ENCODE measurements at places on chromosomes 3 and 15. TPM values are rescaled to one million over a fixed set of nuclear protein-coding genes. Genes with fewer than 3 reads are reported as not detected.

GRCh38 chr3:52399593-52399992 lies 45.3 kb downstream of the SEMA3G start:
- H3K27ac ChIP-seq = no peak overlapping the region
- H3K36me3 ChIP-seq = peaks cover 38% of the 10 kb centered on the region
- H3K4me1 ChIP-seq = no peaks in the 10 kb centered on the region
- DNase-seq = no peak
- H3K4me3 ChIP-seq = no peak overlapping the region
- no peaks in the 10 kb centered on the region for H3K27me3 ChIP-seq

DNA sequence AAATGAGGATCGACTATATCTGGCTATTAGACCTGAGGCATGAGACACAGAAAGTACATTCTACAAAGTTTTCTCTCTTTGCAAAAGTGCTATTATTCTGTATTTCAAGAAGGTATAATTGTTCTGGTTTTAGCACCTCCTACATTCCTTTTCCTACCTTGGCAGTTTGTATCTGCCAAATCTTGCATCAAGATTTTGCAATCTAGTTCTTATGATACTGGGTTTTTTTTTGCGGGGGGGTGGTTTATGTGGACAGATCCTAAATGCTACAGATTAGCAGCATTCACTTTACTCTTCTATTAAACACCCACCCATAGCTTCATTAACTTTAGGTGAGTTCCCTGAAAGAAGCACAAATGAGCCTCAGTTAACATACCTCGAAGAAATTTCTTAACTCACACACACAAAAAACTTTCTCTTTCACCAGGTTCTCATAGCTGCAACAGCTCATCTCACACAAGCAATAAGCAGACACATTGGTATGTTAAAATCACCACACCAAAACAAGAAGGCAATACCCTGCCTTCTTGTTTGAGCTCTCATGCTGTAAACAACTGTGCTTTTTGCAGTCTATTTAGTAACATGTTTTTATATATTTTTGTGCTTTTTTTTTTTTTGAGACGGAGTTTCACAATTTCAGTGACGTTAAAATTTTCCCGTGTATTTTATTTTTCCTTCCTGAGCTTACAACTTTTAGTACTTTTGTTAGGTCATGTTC lies 73.0 kb upstream of the VGLL4 start:
- no peak overlapping the region for H3K4me3 ChIP-seq
- DNase-seq = no peak
- H3K36me3 ChIP-seq = no peaks in the 10 kb centered on the region

DNA sequence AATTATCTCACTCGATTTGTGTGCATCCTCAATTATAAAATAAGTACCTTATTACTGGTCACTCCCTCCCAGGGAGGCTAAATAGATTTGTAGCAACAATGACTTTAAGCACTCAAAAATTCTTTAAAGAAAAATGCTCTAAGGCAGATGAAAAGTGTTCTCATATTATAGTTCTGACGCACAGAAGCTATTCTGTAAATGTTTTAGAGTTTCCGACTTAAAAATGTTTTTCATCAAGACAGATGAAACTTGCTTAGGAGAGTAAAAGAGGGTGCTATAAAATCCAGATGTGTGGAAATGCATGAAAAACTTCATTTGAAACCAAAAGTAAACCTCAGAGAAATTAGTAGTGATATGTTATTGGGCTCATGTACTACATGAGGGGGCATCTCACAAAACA lies 398.4 kb upstream of the KCNMB2 start:
- H3K4me3 ChIP-seq = no peak overlapping the region
- no peaks in the 10 kb centered on the region for H3K36me3 ChIP-seq
- no peak overlapping the region for H3K27ac ChIP-seq

- peaks cover 8% of the 10 kb centered on the region for H3K27me3 ChIP-seq
- no peak overlapping the region for H3K27ac ChIP-seq
- H3K36me3 ChIP-seq = no peaks in the 10 kb centered on the region
- DNase-seq = no peak
Observed at GRCh38 chr15:47794252-47794914, 77.1 kb downstream of the SEMA6D start.

GRCh38 chr3:12910356-12911099 lies 69.2 kb upstream of the RPL32 start:
- no peaks in the 10 kb centered on the region for H3K4me1 ChIP-seq
- H3K27me3 ChIP-seq = no peaks in the 10 kb centered on the region
- no peak overlapping the region for H3K4me3 ChIP-seq
- H3K36me3 ChIP-seq = peaks cover 59% of the 10 kb centered on the region
- no peak overlapping the region for H3K27ac ChIP-seq

DNA sequence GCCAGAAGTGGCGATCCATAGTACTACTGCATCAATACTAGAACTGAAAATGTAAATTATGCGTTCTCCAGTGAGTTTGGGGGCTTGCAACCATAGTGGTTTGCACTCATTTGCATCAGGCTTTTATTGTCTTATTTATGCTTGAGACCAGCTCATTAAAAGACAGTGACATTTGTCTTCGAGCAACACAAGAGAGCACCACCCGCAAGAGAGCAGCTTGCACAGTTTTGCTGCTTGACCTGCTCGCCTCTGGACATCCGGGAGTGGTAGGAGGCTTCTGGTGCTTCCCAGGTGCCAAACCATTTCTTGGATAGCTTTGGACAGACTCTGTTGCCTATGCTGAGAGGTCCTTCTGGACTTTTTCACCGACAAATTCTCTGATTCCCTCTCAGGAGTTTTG lies 294.6 kb downstream of the MEX3B start:
- no peaks in the 10 kb centered on the region for H3K36me3 ChIP-seq
- H3K27ac ChIP-seq = no peak overlapping the region
- H3K27me3 ChIP-seq = no peaks in the 10 kb centered on the region
- no peak for DNase-seq
- H3K4me3 ChIP-seq = no peak overlapping the region

DNA sequence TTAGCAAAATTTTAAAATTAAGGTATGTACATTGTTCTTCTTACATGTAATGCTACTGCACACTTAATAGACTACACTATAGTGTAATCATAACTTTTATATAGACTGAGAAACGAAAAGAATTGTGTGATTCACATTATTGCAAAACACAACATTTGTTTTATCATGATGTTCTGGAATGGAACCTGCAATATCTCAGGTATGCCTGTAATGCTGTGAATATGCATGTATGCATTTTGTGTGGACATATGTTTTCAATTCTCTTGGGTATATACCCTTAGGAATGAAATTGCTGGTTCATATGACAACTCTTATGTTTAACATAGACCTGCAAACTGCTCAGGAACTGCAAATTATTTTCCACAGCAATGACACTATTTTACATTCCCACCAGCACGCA lies 38.6 kb upstream of the TJP1 start:
- H3K36me3 ChIP-seq = no peaks in the 10 kb centered on the region
- H3K4me1 ChIP-seq = peaks cover 10% of the 10 kb centered on the region
- no peak overlapping the region for H3K27ac ChIP-seq
- DNase-seq = peak; percentile 37
- H3K4me3 ChIP-seq = no peak overlapping the region

DNA sequence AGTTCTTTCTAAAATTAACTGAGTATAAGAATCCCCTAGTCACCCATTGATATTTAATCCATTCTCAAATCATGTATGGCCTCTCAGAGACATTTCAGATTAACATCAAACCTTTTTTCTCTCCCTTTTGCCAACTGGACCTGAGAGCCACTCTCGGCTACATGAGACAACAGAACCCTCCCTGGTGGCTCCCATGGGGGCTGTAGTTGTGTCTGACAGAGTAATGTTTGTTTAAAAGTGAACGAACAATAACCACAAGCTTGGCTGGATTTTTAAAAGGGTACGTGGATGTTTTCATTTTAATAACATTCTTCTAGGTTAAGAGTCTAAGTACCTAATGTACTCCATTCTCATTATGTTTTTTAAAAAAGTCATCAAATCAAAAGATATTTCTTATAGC lies 37.1 kb downstream of the P3H2 start:
- peaks cover 7% of the 10 kb centered on the region for H3K4me1 ChIP-seq
- H3K4me3 ChIP-seq = no peak overlapping the region
- H3K36me3 ChIP-seq = no peaks in the 10 kb centered on the region

DNA sequence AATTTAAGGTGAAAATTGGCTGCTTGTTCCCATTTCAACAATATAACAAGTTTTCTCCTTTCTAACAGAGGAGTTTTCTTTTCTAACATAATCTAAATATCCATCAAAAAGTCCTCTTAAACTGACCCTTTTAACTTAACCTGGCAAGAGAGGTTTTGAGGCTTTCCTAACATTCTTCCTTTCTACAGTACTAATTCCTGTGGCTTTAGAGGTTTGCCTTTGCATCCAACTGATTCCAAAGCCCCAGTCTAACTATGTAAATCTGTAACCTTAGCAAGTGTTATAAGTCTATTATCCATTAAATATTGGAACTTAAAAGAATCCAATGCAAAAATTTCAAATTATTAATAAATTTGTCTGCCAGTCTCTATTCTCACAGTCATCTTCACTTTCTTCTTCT lies 134.1 kb downstream of the ISL2 start:
- H3K27ac ChIP-seq = no peak overlapping the region
- H3K4me1 ChIP-seq = no peaks in the 10 kb centered on the region
- H3K36me3 ChIP-seq = no peaks in the 10 kb centered on the region
- H3K27me3 ChIP-seq = no peaks in the 10 kb centered on the region
- DNase-seq = peak; percentile 67

GRCh38 chr3:59380146-59380545 lies 330.3 kb upstream of the CFAP20DC start:
- no peak for DNase-seq
- no peaks in the 10 kb centered on the region for H3K4me1 ChIP-seq
- H3K36me3 ChIP-seq = no peaks in the 10 kb centered on the region
- peaks cover 6% of the 10 kb centered on the region for H3K27me3 ChIP-seq

DNA sequence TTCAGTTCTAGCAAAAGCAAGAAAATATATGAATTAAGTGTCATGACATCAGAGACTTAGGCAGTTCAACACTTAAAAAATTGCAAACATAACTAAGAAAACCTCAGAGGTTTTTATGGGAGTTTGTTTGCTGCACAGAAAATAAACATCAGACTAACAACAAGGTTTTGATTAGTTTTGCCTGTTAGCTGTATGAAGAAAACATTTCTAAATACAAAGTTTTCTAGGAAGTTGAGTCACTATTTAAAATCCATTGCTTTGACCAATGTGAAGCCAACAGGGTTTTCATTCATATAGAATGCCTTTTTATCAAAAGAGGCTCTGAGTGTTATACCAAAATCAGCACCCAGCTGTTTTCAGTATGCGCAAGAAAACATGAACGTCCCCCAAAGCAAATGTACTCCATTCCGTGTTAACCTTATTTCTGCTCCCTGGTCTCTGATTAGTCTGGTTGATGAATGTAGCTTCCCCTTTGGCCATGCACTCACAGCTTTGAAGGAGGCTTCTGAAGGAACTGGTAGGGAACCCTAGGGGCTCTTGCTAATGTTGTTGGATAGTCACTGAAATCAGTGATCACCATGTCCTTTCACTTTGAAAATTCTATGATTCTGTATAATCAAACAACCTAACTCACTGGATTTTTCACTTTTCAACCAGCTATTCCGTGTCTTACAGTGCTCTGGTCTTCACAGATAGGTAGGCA lies 89.6 kb upstream of the TSEN2 start:
- H3K4me1 ChIP-seq = peaks cover 1% of the 10 kb centered on the region
- no peaks in the 10 kb centered on the region for H3K36me3 ChIP-seq
- no peak overlapping the region for H3K4me3 ChIP-seq
- H3K27ac ChIP-seq = peak overlapping the region; percentile 23
- no peak for DNase-seq
- H3K27me3 ChIP-seq = no peaks in the 10 kb centered on the region

- peaks cover 2% of the 10 kb centered on the region for H3K27me3 ChIP-seq
- DNase-seq = peak; percentile 13
- no peak overlapping the region for H3K27ac ChIP-seq
- no peaks in the 10 kb centered on the region for H3K4me1 ChIP-seq
Observed at GRCh38 chr3:107942244-107942643, 148.6 kb downstream of the CD47 start.

DNA sequence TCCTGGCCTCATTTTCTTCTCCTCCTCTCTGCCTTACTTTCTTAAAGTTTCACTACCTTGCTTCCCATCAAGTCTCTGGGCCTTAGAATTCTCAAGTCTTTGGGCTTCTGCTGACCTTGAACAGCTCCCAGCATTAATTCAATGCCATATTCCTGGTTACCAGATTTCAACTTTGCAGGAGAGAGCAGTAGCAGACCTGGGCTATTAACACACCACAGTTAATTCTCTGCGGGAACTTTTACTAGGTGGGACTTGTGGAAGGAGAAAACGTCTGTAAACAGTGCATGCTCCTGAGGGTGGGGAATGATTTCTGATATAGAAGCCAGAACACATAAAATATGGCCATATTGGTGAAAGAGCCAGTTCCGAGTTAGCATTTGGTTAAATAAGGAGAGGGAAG lies 214.6 kb downstream of the MEIS2 start:
- H3K27me3 ChIP-seq = peaks cover 17% of the 10 kb centered on the region
- DNase-seq = no peak
- no peak overlapping the region for H3K4me3 ChIP-seq
- peaks cover 3% of the 10 kb centered on the region for H3K4me1 ChIP-seq

GRCh38 chr15:78389322-78389721 lies 48.7 kb upstream of the IREB2 start:
- H3K27me3 ChIP-seq = peaks cover 60% of the 10 kb centered on the region
- H3K4me3 ChIP-seq = no peak overlapping the region
- H3K36me3 ChIP-seq = no peaks in the 10 kb centered on the region
- H3K4me1 ChIP-seq = no peaks in the 10 kb centered on the region

- no peaks in the 10 kb centered on the region for H3K36me3 ChIP-seq
- H3K4me1 ChIP-seq = peaks cover 6% of the 10 kb centered on the region
- no peak overlapping the region for H3K4me3 ChIP-seq
- no peaks in the 10 kb centered on the region for H3K27me3 ChIP-seq
Observed at GRCh38 chr15:38085931-38086568, 151.6 kb downstream of the TMCO5A start.

DNA sequence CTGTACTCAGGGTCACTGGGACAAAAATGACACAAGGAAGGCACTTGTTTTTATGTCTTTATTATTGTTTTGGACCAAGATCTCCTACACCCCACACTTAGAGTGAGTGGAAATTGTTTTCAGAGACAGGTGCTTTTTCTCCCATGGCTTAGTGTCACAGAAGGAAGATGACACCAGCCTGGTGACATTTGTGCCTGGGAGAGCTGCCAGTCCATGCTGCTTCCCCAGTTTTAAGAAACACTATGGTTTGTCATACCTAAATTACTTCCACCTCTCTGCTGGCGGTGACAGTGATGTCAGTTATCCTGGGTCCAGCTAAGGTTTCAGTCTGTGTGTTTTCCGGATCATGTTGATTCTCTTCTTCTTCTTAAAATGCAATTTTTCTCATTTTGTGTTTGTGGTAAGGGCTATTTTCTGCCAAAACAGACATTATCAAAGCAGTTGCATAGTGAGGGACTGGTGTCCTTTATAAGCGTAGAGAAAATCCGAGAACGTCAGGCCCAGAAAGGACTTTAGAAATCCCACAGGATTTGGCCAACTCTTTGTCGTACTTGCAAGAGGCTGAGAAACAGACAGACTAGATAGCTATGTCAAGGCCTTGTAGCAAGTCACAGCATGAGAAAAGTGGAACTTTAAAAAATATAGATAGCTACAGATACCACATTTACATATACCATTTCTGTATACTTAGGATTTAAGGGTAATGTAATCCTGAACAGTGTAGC lies 149.5 kb downstream of the TP63 start:
- no peak for DNase-seq
- no peaks in the 10 kb centered on the region for H3K4me1 ChIP-seq
- no peak overlapping the region for H3K4me3 ChIP-seq
- H3K36me3 ChIP-seq = no peaks in the 10 kb centered on the region
- peaks cover 2% of the 10 kb centered on the region for H3K27me3 ChIP-seq

The PSTPIP1 gene
- total RNA-seq = 0.36 TPM

The TFDP2 gene
- 23.7 TPM for total RNA-seq

The SLC6A1 gene
- not detected for total RNA-seq

The LOXL1 gene
- total RNA-seq = 148 TPM

The SAMD7 gene
- not detected for total RNA-seq

The TP63 gene
- not detected for total RNA-seq

The CYP19A1 gene
- not detected for total RNA-seq

The GRAMD2A gene
- under 0.01 TPM for total RNA-seq

The CD200R1L gene
- total RNA-seq = not detected

The KCNH8 gene
- total RNA-seq = not detected

The SHQ1 gene
- 19.4 TPM for total RNA-seq

Data from IMR-90 (cell line).